ENCODE measurements at places on chromosomes 7 and 10. TPM values are rescaled to one million over a fixed set of nuclear protein-coding genes. Genes with fewer than 3 reads are reported as not detected.

Gene PIK3AP1
- 7.3 TPM for polyA plus RNA-seq

Gene NPFFR1
- polyA plus RNA-seq, result 0.14 TPM

Gene NXPH1
- polyA plus RNA-seq, result not detected

Gene HSPA12A
- 2.5 TPM for polyA plus RNA-seq

Gene DNAJB6
- polyA plus RNA-seq, result 58.1 TPM

Gene ACSM6
- polyA plus RNA-seq, result not detected

Gene SLC39A12
- polyA plus RNA-seq, result 0.03 TPM

Gene RBM20
- 0.31 TPM for polyA plus RNA-seq

Gene TMEM236
- polyA plus RNA-seq, result 0.75 TPM

Gene ACBD7
- 0.19 TPM for polyA plus RNA-seq

Gene ZDHHC16
- 44.2 TPM for polyA plus RNA-seq

Gene C10orf105
- polyA plus RNA-seq, result 0.34 TPM

Gene FAM180A
- 0.65 TPM for polyA plus RNA-seq

Gene FAM237B
- polyA plus RNA-seq, result 0.02 TPM

Gene AZGP1
- polyA plus RNA-seq, result 4.2 TPM

Data from lung (tissue), 17 donors.